SK-N-SH (cell line): ENCODE measurements at places on chromosomes 2 and 18.
A peak's percentile ranks its signal among the peaks of the same experiment; 100 is the strongest.

DNA sequence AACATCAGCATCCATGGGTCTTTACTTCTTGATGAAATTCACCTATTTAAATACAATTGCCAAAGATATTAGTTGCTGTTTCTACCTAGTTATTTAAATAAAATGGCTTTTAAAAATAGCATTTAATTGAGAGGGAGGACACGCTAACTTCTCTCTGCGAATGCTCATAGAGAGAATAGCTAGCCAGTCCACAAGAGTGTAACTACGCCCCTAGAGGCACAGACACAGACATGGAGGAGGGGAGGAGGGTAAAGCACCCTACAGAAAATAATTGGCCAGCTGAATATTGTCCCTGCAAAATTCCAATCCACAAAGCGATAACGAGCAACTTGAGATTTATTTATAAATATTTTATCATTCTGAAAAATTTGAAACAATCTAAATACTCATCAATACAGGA lies 97.0 kb upstream of the PAPOLG start:
- DNase-seq, result no peak

- no peak for DNase-seq
These were observed 204.5 kb upstream of the LRATD1 start for GRCh38 chr2:14428056-14428455.

- DNase-seq, result no peak
These were observed 85.8 kb downstream of the PLEKHM3 start for GRCh38 chr2:207939342-207940108.

- DNase-seq, result no peak
These were observed 42.0 kb upstream of the ASXL2 start for GRCh38 chr2:25920336-25920735.

DNA sequence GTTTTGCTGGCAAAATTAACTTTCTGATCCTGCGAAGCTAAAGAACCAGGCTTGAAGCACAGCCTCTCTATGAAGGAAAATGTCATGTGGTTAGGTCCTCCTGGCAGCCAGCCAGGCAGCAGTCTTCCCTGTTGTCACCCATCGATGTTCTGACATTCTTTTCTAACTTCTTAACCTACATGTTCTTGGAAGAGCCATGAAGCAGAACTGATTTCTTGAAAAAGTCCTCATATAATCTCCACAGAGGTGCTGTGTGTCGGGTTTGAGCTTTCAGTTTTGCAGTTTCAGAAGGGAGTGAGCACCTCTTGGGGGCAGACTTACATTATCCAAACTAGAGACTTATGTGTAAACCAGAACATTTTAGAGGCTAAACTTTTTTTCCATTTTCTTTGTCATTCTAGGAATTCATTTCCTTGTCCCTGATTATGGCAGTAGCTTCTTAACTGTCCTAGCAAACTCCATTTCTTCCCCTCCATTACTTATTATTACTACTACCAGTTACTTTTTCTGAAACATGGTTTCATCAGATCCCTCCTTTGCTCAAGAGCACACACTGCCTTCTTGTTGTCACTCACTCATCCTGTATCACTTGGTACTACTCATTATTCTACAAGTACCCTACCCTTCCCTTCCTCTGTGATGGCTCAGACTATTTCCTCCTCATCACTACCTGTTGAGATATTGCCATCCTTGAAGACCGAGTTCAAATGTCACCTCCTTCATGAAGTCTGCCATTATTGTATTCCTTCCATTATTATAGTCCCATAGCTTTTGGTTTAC lies 31.1 kb downstream of the DOK1 start:
- DNase-seq, result no peak

DNA sequence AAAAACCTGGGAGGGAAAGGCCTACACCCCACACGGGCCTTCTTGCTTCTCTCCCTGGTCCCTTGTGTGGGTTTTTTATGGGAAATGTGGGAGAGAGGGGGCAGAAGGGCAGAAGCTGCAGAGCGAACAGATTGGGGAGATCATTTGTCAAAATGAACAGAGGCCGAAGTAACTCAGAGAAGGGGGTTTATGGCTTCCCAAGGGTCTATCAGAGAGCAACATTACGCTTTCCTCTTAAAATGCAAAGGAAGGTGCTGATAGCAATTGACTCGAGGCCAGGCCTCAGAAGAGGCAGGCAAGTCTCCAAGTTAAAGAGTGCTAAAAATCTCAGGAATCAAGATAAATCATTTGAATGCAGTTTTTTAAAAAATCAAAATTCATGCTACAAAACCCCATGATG lies 101.5 kb downstream of the SGPP2 start:
- no peak for DNase-seq

GRCh38 chr18:76621226-76621625 lies 126.2 kb upstream of the ZNF516 start:
- DNase-seq, result no peak

DNA sequence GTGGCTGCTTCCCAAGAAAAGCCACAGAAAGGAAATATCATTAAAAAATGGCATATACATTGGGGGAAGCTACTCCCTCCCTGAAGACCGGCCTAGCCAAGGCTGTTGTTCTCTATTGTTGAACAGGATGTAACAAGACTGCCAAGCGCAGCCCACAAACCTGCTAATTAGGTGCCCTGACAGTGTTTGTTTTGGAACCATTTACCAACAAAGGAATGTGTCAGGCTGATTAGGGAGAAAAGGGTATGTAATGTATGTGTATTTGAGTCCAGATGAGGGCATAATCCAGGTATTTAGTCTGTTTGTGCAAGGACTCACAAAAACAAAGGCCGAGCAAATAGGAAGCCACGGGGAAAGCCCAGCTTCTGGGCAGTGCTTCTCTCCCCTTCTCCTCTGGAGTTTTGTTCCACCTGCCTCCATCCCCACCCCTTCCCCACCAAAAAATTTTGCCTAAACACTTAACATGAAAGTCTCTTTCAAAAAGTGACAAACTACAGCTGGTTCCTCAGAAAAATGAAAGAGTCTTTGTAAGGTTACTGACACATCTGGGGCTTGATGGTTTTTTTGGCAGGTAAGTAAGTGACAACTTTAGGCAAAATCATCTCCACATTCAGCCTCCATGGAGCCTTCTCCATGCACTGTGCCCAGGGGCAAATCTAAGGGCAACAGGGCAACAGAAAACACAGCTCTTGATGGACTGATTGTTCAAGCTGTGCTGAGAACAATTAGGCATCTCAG lies 78.3 kb upstream of the FZD5 start:
- DNase-seq, result no peak

DNA sequence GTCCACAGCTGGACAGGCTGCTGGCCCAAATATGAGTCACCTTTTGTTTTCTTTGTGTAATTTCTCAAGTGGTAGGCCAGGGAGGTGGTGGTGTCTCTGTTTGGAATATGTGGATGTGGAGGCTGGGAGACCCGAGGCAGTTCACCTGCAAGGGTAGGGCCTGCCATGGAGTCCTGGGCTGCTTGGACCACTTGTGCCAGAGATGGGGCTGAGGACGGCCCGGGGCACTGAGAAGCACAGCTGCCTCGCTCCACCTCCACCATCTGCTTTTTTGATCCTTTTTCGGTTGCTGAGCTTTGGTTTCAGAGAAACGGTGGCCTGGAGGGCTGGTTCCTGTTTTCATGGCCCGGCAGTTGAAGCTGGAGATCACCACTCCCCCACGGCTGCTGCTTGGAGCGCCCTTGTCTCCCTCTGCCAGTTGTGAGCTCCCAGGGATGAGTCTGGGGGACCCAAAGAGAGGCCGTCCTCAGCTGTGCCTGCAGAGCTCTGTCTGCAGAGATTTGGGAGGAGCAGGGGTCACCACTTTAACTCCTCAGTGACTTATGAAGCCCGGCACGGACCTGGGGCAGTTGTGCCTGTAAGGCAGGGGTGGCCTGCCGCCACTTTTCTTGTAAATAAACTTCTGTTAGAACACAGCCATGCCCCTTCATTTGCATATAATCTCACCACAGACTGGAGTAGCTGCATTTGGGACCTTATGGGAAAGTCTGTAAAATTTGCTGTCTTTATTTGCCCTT lies 67.6 kb upstream of the MCFD2 start:
- DNase-seq, result peak; percentile 63

- no peak for DNase-seq
These were observed 3.5 kb downstream of the SNRNP200 start for GRCh38 chr2:96301865-96302264.

DNA sequence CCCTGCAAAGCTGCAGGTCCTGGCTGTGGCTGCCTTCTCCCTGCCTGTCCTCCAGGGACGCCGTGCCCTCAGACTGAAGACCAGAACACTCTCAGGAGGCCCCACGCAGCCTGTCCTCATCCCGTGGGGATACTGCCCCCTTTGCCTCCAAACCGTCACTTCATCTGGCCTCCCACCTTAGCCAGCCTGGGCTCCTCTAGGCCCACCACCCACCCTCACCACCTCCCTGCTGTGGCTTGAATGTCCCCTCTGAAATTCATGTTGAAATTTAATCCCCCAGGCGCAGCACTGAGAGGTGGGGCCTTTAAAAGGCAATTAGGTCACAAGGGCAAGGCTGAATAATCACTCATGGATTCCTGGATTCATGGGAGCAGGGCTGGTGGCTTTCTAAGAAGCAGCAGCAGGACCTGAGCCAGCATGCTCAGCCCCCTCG lies 198.2 kb downstream of the SEPTIN10 start:
- no peak for DNase-seq

GRCh38 chr2:104425850-104426595 lies 427.9 kb upstream of the POU3F3 start:
- DNase-seq, result no peak

DNA sequence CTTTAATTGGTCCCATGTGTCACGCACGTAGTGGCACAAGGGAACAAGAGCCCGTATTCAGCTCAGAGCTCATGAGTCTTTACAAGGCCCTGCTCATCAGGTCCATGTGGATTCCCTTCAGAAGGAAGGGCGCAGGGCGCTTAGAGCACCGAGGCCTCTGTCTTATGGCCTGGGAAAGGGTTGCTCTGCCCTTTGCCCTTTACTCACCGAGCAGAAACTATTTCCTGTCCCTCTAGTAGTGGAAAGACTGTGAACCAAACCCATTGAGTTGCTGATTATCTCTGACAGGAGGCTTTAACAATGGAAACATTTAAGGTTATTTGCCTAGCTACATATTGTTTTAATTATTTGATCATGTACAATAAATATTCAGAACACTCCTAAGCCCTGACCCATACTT lies 102.0 kb upstream of the ACAA2 start:
- no peak for DNase-seq

DNA sequence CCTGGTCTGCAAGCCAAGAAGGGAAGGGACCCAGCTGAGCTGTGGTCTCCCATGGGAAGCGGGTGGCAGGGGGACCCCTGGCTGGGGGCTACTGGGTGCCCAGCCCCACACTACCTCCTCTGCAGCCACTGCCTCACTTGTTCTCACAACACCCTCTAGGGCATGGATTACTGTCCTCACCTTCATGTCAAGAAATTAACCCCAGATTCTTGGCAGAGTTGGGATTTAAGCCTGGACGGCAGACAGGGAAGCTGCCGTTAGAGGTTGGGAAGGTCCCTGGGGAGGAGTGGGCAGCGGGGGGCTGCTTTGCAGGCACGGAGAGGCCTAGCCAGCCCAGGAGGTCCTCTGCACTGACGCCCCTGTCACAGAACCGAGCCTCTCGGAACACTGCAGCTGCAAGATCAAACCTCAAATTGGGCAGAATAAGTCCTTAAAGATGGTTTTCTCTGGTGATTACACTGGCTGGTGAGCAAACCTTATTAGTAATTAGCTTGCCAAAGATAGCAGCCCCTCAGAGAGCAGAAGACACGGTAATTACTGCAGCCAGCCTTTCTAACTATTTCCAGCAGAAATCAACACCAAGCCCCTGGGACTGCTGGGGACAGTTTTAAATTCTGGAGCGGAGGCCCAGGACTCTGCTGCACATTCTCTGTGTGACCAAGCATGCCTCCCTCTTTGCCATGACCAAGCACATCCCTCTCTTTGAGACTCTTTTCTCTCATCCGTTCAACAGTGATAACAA lies 35.9 kb downstream of the KCNF1 start:
- DNase-seq, result no peak

DNA sequence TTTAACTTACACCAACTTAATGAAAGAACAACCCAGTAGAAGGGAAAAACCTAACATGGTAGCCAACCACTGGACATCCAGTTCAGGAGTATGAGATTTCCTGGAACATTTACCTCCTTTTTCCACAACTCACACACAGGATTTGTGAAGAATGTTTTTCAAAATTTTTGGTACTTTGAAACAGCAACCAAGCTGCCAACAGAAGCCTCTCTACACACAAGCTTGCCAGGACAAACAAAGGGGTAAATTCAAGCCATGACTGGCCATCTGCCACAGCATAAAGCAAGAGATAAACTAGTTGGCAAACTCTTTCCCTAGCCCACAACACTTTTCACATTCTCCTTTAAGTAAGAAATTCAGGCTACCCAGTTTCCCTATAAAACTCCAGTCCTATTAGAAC lies 21.4 kb downstream of the MGAT4A start:
- no peak for DNase-seq

GRCh38 chr2:8750221-8750620 lies 68.4 kb downstream of the ID2 start:
- DNase-seq, result no peak

GRCh38 chr18:37258819-37259218 lies 306.8 kb downstream of the CELF4 start:
- DNase-seq, result no peak

GRCh38 chr18:75362435-75362834 lies 65.1 kb downstream of the SMIM21 start:
- no peak for DNase-seq

- no peak for DNase-seq
These were observed 580.9 kb upstream of the HNMT start for GRCh38 chr2:137383391-137383790.

GRCh38 chr2:144431392-144431783 lies 88.5 kb downstream of the ZEB2 start:
- DNase-seq, result no peak

GRCh38 chr18:39909706-39910105 lies 2045.3 kb upstream of the PIK3C3 start:
- no peak for DNase-seq

GRCh38 chr2:8522687-8523086 lies 159.2 kb upstream of the ID2 start:
- DNase-seq, result no peak

GRCh38 chr2:159728629-159729028 lies 16.3 kb downstream of the MARCHF7 start:
- no peak for DNase-seq

DNA sequence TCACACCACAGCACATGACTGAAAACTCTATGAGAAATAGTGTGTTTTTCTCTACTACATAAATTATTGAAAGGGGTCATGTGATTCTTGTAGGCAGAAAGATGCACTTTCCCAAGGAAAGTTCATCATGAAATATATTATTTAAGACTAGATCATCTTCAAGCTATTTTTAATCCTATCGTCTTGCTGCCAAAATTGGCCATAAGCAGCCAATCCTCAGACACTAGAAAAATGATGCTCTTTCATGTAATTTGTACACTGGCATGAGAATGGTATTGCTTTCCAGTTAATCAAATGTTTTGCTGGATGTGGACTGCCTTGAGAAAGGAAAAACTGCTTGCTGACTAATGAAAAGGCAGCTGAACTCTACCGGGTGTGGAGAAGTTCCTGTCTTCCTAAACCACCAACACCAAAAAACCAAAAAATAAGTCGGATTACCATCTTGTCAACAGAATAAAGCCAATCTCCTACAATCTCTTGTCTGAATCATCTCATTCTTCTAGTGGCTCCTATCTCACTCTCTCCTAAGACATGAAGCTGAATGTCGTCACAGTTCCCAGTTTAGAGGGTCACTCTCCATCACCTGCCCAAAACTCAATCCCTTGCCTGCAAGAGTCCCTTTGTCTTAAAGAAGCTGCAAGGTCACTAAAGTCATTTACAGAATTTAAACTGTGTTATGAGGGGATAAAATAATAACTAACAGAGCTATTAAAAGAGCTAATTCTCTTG lies 5.3 kb downstream of the BCL2 start:
- no peak for DNase-seq
